Spinal cord (tissue), 10 donors: ENCODE measurements at places on chromosomes 5 and 9.

- peak; percentile 98 for DNase-seq
These were observed at the start of gene SEMA6A for GRCh38 chr5:116574367-116575325. Gene SEMA6A (minus strand): TSS chr5:116574823. CDS start chr5:116504944, 69,879 bp downstream.

- no peak for DNase-seq
These were observed 11.8 kb upstream of the FCN1 start for GRCh38 chr9:134929193-134930158.

- DNase-seq: no peak
These were observed at the start of gene C5 for GRCh38 chr9:121050128-121050988. Gene C5 (minus strand): TSS chr9:121050275. CDS start chr9:121050246, 29 bp downstream.

- no peak for DNase-seq
These were observed 83.7 kb upstream of the ORM1 start for GRCh38 chr9:114238891-114239875.

DNA sequence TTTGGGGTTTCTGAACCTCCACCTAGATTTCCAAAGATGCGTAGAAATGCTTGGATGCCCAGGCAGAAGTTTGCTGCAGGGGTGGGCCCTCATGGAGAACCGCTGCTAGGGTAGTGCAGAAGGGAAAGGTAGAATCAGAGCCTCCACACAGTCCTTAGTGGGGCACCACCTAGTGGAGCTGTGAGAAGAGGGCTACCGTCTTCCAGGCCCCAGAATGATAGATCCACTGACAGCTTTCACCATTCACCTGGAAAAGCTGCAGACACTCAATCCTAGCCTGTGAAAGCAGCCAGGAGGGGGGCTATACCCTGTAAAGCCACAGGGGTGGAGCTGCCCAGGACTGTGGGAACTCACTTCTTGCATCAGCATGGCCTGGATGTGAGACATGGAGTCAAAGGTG is 13.3 kb upstream of the HSDL2 start:
- DNase-seq: no peak

DNA sequence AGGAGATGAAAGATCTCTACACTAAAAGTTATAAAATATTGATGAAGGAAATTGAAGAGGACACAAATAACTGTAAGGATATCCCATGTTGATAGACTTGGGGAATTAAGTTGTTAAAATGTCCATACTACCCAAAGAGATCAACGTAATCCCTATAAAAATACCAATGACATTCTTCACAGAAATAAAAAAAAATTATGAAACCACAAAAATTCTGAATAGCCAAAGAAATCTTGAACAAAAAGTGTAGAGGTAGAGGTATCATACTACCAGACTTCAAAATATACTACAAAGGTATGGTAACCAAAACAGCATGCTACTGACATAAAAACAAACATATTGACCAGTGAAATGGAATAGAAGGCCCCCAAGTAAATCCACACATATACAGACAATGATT is 71.5 kb upstream of the ELL2 start:
- no peak for DNase-seq

- DNase-seq: no peak
These were observed 110.8 kb downstream of the SMARCA2 start for GRCh38 chr9:2125906-2126305.

- no peak for DNase-seq
These were observed 21.2 kb downstream of the RASEF start for GRCh38 chr9:83041771-83042170.

DNA sequence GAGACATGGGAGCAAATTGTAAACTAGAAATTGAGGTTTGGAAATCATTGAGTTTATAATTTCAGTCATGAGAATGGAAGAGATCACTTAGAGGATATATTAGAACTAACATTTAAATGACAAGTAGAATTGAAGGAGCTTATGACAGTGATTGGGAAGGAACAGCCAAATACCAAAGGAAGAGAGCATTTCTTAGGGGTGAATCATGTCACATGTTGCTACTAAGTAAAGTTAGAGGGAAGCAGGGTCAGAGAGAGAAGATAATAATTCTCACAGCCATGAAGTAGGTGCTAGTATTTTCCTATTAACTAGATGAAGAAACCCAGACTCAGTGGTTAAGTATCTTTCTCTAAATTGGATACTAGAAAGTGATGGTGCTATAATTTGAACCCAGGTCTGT is 59.3 kb downstream of the COMMD10 start:
- no peak for DNase-seq

DNA sequence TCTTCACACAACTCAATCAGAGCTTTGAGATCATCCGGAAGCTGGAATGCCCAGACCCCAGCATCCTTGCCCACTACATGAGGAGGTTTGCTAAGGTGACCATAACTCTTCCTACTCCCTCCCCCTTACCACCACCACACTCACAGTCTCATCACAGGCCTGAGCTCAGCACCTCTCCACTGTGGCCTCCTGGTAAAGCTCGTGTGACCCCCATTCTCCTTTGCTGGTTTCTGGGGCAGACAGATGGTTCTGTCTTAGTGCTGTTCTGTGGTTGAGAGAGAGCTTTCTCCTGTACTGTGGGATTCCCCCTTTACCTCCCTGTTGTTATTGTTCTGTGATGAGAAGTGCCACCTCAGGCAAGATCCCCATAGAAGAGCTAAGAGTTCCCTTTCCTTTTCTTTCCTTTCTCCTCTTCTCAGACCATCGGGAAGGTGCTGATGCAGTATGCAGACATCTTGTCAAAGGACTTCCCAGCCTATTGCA is 92.7 kb upstream of the RUSC2 start:
- DNase-seq: no peak

- peak; percentile 47 for DNase-seq
These were observed 227.1 kb upstream of the DMRT1 start for GRCh38 chr9:614431-614830.

DNA sequence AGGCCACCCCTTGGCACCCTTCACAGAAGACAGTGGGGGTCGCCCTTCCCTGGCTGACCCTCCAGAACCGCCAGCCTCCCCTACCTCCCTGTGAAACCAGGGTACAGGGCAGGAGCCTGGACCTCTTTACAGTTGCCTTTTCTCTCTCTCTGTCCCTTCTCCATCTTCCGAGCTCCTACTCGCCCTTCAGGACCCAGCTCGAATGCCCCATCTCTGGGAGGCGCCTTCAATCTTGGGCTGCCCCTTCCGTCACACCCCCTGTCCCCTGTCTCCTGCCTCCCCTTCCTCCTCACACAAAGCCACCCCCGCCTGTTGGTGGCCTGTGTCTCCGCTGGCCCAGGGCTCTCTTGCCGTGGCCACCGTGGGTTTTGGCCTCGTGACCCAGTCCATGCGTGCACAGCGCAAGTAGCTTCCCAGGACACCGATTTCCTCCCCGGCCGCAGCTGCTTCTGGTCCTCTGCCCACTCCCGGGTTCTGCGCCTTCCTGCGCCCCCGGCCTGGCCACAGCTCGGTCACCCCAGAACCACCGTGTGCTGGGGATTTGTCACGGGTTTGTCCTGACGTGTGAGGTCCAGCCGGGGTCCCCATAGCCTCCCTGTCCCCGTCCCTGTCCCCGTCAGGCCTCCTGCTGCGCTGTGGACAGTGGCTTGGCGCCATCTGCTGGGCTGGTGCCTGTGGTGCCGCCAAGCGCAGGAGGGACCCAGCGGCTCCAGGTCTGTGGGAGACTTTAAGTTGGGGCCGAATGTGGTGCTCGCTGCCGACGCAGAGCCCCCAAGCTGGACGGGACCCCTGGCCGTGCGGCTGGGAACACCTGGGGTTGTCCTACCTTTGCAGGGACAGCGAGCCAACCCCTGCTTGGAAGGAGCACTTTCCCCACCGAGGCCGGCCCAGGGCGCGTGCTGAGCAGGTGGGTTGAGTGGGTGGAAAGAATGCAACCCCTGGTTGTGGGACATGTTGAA is 4.0 kb upstream of the TMEM250 start:
- peak; percentile 83 for DNase-seq

- DNase-seq: no peak
These were observed 39.7 kb upstream of the NIPBL start for GRCh38 chr5:36836831-36837230.

DNA sequence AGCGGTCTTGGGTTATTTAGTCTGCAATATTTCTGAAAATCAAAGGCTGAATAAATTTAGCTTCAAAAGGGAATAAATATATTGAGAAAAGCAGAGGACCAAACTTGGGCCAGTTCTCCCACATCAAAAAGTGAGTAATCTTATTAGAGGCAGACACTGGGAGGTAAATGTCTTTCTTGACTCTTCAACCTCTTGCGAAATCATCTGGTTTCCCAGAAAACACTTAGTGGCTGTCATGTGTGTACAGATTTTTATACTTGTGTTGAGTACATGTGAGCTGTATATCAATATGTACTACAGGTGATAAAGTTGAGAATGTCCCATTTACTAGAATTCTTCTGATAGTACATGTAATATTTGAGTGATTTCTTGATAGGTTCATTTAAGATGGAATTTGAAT is 454.9 kb downstream of the PRR16 start:
- no peak for DNase-seq

GRCh38 chr5:38032149-38032548 is 192.3 kb upstream of the GDNF start:
- DNase-seq: no peak

DNA sequence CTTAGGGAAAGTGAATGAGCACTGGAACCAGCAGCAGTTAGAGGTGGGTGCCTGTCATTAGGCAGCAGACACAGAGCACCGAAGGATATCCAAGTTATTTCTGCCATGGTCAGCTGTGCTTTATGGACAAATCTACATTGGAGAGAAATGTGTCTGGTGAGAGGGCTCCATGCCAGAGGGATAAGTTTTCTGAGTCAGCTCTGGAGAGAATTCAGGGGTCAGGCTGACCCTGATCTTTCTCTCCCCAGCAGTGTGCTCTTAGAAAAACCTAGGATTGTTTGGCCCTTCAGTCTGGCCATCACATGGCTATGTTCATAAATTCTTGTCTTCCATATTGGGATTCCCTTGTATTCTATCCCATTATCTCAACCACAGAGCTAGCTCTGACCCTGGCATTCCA is 8.9 kb upstream of the IL17B start:
- no peak for DNase-seq

GRCh38 chr9:114499528-114499927 is 5.7 kb downstream of the WHRN start:
- no peak for DNase-seq

GRCh38 chr9:8234316-8234715 is 434.7 kb upstream of the DMAC1 start:
- DNase-seq: peak; percentile 69

DNA sequence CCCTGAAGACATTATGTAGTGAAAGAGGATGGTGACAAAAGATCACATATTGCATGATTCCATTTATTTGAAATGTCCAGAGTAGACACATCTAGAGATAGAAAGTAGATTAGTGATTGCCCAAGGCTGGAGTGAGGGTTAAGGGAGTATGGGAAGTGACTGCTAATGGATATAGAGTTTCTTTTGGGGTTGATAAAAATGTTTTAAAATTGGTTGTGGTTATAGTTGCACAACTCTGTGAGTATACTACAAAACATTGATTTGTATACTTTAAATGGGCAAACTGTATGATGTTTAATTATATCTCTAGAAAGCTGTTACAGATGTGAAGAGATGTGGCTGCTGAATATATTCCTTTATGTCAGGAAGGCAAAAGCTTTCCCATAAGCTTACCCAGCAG is 202.8 kb downstream of the CCDC171 start:
- DNase-seq: no peak

GRCh38 chr9:74942801-74943200 is 9.9 kb downstream of the C9orf40 start:
- DNase-seq: no peak
